Stimulated activated CD4-positive, alpha-beta T cell treated with anti-CD3 and anti-CD28 coated beads, Interleukin-2, amount 100 ng/mL, for 24 hours (primary cell): ENCODE measurements at places on chromosomes 1 and 21.

DNA sequence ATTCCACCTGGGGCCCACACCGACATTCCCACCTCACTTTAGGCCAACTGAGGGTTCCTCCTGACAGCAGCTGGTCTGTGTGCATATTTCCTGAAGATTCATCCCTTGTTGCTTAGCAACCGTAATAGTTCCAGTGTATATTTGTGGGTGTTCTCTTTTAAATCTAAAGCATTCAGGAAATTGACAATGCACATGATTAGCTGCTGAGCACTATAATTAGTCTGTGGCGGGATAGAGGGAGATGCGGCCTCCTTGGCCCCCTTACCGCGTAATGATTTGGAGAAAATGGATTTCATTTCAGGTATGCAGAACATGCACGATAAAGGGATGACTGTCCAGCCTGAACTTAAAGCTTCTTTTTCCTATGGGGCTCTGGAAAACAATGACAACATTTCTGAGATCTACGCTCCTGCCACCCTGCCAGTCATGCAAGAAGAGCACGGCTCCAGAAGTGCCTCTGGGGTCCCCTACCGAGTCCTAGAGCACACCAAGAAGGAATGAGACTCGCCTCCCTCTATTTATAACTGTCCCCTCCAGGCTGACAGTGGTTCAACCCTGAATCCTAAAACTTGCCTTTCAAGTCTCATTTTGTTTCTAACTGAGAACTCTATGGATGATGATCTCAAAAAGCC is 33.8 kb upstream of the RCAN3 start:
- DNase-seq = no peak

GRCh38 chr1:157595356-157595755 is 2.5 kb downstream of the FCRL4 start:
- no peak for DNase-seq

GRCh38 chr21:44847261-44848056 is 26.0 kb downstream of the PTTG1IP start:
- DNase-seq = no peak

GRCh38 chr1:159829273-159829634 is 2.6 kb downstream of the SLAMF8 start:
- no peak for DNase-seq

- no peak for DNase-seq
Measured at GRCh38 chr1:66728021-66728420, 24.2 kb upstream of the DYNLT5 start.

DNA sequence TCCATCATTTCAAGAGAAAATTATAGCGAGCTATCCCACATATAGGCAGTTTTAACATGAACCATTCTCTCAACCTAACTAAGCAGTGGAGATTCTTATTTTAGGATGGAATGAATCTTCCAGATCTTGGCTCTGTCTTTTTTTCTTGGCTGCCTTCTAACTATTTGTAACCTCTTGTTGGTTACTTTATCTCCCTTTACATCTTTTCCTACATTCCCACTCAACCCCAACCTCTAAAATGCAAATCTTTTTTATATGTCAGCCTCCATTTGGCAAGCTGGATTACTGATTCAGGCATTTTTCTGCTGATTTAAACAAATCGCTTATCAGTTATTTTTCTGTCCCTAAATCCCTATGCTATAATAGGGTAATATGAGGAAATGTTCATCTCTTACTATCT is 46.9 kb upstream of the LHX8 start:
- DNase-seq = no peak

DNA sequence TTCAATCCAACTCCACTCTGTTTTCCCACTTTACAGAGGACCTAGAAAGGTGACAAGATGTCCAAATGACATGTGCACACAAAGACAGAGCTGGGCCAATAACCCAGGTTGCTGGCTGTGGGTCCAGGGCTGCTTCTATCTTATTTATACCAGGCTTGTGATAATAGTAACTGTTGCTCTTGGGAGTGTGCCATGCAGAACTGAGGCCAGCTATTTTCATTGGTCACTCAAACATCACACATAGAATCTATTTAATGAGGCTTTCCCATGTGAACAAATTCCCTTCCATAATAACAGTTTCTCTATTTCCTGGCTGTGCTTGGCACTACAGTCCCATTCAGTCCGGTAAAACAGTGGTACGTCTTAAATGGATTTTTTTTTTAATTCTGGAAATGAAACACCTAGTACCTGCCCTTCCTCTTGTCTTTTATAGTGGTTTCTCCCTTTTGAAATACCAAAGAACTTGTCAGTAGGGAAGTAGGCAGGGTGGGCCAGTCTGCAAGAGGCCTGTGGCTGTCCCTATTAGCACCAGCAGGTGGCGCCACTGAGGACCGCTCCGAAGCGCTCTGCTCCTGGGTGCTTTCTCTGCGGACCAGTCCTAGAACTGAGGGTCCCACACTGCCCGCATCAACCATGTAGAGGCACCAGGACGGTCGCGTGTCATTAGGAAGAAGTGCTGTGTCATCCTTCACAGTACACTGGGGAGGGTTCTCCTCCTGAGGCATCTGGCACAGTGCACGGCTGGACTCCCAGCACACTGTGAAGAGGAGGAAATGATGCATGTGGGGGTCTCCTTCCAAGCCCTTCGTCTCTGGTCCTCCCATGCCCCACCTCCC is 52.1 kb downstream of the GPR161 start:
- DNase-seq = peak; percentile 68

GRCh38 chr1:79262745-79263258 is 256.3 kb upstream of the ADGRL4 start:
- DNase-seq = no peak

GRCh38 chr1:18529714-18530113 is 49.0 kb downstream of the KLHDC7A start:
- DNase-seq = no peak

- DNase-seq = no peak
Measured at GRCh38 chr1:2949966-2950925, 71.0 kb upstream of the ACTRT2 start.

DNA sequence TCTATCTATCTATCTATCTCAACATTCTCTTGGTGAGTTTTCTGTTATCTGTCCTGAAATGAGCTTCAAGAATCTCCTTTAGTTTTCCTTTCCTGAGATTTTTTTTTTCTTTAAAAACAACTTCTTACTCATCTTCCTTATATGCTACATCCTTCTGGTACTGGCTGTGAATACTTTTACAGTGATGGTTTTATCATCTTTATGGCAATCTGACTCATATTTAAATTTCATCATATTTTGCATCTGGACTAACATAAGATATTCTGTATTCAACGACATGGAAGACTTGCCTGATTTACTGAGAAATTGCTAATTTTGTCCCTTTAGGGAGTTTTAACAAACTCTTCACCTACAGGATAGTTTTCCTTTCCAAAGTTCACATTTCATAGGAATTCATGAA is 33.0 kb downstream of the PDE4B start:
- DNase-seq = no peak

GRCh38 chr1:246081138-246081702 is 425.9 kb downstream of the SMYD3 start:
- no peak for DNase-seq

DNA sequence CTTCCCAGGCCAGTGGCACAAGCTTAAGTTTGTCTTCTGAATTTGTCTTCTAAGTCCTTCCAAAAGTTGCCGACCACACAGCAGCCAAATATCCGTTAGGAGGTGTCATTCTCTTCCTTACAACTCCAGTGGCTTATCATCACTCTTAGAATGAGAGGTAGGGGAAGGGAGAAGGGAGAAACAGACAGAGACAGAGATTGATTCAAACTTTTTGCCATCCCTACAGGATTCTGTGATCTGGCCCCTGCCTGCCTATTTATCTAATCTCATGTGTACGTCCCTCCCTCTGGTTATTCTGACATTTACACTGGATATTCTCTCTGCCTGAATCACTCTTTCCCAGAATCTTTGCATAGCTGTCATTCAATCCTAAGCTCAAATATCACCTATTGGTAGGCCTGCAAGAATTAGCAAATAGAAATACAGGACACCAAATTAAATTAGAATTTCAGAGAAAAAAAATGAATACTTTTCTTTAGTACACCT is 488 bp upstream of the GNL2 start:
- DNase-seq = no peak

- no peak for DNase-seq
Measured at GRCh38 chr1:6223617-6224016, 12.1 kb downstream of the ICMT start.

DNA sequence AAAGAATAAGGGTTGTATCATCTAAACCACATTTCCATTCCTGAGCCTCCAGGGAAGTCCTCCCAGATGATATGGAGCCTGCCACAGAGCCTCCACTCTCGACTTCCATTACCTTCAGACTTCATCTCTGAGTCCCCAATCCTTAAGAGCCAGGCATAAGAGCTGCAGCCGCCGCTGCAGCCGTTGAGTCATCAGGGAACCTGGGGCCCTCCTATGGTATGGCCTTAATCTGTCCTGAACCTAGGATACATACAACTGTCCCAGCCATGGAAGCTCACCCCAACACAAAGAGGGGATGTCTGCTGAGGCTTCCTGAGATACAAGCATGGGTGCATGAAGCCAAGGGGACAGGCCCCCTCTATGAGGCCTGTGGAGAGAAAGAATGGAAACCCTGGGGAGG is 16.3 kb downstream of the TAL1 start:
- DNase-seq = no peak

- no peak for DNase-seq
Measured at GRCh38 chr1:210625715-210626114, 297.0 kb downstream of the HHAT start.

- DNase-seq = no peak
Measured at GRCh38 chr1:58591806-58592205, 14.8 kb upstream of the TACSTD2 start.

- DNase-seq = no peak
Measured at GRCh38 chr1:164466001-164466421, 93.0 kb upstream of the PBX1 start.

DNA sequence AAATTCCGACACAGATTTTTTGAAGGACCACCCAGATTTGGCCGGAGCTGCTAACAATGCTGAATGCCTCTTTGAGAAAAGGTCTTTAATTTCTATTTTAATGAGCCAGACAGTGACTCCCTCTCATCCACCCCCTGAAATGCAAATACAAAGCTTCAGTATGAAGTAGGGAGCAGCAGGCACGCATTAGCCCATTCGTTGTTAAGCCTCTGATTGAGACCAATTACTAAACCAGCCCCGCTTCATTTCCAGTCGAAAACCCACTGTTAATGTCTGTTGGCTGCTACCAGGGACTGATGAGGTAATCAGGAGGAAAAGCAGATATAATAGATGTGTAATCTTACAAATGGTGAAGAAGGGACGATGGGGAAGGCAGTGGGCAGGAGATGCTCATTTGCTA is 4.8 kb upstream of the C8A start:
- DNase-seq = no peak

- no peak for DNase-seq
Measured at GRCh38 chr1:99163671-99164070, 100.6 kb upstream of the PLPPR4 start.

- no peak for DNase-seq
Measured at GRCh38 chr1:234862944-234863515, 253.1 kb upstream of the IRF2BP2 start.

DNA sequence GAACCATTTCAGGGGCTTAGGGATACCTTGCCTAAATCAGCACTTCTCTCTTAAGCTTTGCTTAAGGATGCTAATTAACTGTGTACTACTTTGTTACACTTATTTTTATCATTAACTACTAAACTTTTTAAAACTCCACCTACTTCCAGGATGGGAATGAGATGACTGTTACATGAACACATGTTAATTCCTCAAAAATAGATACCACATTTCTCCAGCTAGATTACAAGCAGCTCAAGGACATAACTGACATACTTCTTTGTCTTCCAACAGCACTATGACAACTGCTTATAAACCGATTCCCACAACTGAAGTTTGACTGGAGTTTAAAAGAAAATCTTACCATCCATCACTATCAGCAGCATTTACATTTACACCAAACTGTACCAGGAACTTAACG is 53.7 kb downstream of the TP53BP2 start:
- no peak for DNase-seq

GRCh38 chr1:87226341-87226760 is 102.3 kb upstream of the LMO4 start:
- no peak for DNase-seq

DNA sequence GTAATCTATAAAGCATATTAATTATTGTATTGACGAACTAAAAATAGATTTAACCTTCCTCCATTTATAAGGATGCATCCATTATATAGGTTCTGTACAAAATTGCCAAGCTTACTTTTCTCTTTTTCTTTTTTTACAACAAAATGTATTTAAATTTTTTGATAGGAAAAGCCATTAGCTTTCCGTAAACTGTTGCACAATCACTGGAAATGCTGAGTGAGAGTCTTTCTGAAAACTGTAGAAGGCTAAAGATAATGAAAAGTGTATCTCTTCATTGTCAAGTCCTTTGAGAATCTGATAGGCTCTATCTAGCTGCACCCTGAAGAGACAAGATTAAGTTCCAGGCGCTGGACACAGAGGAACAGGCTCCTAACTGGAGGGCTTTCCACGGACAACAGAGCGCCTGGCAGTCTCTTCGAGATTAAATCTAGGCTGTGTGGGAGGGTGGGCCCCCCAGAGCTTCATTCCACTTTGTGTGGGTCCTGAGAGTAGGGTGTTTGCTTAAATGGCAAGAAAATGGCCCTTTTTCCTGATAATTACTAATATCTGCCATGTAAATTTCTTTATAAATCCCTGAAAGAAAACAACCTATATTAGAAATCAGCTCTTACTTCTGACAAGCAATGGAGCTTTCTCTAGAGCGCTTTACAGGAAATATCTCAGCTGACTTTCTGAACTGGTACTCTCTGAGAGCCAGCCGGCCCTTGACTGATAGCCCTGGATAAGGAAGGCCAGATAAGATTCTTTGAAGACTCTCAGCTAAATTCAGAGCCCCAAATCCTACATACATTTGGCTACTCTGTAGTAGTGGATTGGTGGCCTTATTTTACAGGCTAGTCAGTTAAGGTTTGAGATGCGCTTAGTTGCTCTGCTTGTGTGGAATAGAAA is 108.3 kb downstream of the FMN2 start:
- DNase-seq = no peak

DNA sequence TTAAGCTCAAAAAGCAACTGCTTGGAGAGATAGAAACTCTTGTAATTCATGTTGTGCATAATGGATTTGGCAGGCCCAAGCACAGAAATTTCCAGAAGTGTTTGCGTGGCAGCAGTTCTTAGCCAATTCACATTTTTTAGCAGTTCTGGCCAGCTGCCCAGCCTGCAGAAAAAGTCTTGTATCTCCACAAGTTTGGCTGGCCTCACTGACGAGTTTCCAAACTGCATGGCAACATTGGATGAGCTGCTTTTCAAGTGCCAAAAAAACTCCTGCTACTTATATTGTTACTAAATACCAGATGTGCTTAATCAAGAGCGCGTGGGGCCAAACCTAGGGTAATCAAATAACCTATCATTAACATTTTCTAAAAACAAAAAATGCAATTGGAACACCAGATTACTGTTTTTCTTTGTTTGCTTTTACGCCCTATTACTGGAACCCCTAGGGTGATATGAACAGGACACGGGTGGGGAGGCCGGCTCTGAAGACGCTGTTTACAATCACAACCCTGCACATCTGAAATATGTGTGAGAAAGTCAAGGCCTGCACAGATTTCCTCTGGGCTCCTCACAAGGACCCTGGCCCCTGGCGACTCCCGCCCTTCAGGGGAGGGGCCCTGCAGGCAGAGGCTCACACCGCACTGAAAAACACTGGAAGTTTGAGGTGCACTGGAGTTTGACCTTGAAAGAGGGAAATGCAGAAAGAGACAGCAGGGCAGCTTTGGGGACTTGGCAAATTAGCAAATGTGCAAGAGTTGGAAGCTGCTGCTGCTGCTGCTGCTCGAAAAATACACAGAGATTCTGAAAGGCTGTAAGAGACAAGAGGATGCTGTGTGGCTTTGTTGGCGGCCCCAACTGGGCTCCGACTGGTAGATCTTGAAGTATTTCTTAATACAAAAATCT is 55.2 kb upstream of the TARBP1 start:
- DNase-seq = no peak
